ENCODE measurements at places on chromosomes 16 and 17.

DNA sequence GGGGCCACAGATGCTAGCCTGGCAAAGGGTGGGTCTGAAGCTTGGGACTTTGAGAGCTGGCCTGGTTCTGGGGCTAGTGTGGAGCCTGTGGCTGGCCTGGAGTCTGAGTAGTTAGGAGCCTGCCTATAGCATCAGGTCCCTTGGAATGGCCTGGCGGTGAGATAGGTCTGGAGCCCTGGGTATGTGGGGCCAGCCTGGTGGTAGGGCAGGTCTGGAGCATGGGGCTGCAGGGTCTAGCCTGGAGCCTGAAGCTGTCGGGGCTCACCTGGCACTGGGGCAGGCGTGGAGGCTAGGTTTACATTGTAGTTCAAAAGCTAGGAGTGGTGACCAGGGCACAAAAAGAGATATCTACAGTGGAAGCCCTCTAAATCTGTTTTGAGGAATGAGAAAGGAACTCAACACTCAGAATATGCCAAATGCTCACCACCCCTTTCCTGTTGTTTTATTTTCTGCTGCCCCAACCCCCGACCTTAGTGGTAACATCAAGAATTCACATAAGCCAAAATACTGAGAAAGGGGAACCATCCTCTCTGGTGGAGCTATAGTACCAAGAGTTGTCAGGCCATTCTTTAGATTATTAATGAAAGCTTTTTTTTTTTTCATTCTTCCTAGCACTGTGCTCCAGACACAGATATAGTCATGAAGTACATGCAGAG lies 100.3 kb downstream of the TANC2 start:
- no peak for DNase-seq

- peak; percentile 46 for DNase-seq
Observed at GRCh38 chr17:45256114-45256966, 5.6 kb downstream of the SPATA32 start.

GRCh38 chr16:11207646-11208045 lies 48.4 kb downstream of the SOCS1 start:
- DNase-seq, result peak; percentile 28

- DNase-seq, result no peak
Observed at GRCh38 chr17:12519956-12520594, 145.6 kb upstream of the MYOCD start.

DNA sequence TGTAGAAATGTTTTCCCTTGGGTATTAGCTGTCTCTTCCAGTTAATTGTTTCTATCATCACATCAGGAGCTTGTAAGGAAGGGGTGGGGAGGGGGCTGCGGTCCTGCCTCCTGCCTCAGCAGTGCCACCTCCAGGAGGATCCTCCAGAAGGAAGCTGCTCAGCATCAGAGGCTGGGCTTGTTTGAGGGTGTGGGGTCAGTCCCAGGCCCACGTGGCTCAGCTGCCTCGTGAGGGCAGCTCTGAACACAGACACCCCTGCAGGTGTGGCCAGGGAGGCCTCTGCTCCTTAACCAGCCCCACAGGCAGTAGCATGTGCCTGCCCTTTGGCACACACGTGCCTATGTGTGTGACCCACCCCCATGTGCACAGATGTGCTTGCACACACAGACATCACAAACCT lies 46.3 kb downstream of the MRM1 start:
- DNase-seq, result peak; percentile 77

- no peak for DNase-seq
Observed at GRCh38 chr16:6265968-6266367, 1066.7 kb upstream of the RBFOX1 start.

- DNase-seq, result no peak
Observed at GRCh38 chr17:9941305-9941704, 36.2 kb upstream of the RCVRN start.

DNA sequence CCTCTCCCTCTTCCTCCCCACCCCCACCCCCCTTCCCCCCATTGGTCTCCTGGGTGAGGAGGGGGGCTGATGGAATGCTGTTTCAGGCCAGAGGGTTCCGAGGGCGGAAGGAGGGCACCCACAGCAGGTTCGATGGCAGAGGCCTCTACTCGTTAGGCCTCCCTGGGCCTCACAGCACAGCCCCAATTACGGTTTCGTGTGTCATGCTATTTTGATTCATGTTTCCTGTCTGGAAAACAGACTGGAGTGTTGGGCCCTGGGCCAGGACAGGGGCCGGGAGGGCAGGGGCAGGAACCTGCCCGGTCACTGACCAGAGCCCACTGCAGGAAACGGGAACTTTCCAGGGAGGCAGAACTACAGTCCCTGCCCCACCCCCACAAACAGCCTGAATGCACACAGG lies 138.2 kb downstream of the C16orf95 start:
- peak; percentile 25 for DNase-seq

- no peak for DNase-seq
Observed at GRCh38 chr17:56974055-56974454, 3.9 kb upstream of the SCPEP1 start.

GRCh38 chr16:80084614-80085013 lies 456.2 kb upstream of the DYNLRB2 start:
- DNase-seq, result peak; percentile 89

DNA sequence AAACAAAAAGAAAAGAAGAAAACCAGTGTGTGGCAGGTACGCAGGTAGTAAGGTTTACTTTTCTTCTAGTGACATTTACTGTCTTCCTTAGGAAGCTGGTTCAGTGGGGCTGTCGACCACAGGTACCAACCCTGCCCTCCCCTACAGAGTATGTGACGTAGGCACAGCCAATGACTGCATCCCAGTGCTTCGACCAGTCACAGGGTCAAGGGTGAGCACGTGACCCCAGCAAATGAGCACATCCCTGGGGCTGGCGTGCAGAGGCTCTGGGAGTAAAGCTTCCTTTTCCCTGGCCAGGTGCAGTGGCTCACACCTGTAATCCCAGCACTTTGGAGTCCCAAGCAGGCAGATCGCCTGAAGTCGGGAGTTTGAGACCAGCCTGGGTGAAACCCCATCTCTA lies 38.9 kb upstream of the PLCG2 start:
- DNase-seq, result peak; percentile 75

DNA sequence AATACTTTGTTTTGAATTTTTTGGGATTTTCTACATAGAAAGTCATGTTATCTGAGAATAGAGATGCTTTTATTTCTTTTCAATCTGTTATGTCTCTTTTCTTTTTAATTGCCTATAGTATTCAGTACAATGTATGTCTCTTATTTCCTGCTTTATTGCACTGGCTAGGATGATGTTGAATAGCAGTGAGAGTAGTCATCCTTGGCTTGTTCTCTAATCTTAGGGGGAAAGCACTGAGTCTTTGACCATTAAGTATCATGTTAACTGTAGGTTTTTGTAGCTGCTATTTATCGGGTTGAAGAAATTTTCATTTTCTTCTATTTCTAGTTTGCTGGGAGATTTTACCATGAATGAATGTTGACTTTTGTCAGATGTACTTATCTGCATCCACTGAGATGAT lies 10.0 kb upstream of the ABCA3 start:
- no peak for DNase-seq

DNA sequence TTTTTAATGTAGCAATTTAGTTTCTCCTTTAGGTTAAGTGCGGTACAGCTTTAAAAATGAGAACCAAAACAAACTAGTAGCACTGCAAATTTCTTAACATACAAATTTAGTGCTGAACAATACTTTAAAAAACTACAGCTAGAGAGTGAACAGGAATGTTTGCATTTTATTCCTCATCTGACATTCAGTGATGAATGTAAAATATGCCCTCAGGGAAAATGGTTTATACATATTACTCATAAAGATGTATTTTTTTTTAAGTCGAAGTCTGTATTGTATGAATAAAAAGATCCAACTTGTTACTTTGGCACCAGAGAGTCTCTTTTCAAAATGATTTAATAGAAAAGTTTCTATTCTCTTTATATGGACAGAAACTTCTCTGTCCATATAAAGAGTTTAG lies 96.8 kb downstream of the BRIP1 start:
- DNase-seq, result no peak

GRCh38 chr17:4513113-4514032 lies 14.7 kb downstream of the SPNS2 start:
- no peak for DNase-seq

DNA sequence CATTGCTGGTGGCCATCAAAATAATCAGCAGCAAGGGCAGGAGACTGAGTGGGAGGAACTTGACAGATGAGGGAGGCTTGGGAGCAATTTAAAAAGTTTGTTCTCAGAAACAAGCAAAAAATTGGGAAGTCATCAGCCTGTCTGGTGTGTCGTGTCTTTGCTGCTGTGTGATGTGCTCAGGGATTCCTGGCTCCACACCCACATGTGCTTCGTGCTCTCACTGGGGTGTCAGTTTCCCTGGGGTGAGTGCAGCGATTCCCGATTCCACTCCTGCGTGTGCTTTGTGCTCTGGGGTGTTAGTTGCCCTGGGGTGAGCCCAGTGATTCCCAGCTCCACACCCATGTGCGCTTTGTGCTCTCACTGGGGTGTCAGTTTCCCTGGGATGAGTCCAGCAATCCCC lies 228.1 kb downstream of the SNX29 start:
- no peak for DNase-seq

DNA sequence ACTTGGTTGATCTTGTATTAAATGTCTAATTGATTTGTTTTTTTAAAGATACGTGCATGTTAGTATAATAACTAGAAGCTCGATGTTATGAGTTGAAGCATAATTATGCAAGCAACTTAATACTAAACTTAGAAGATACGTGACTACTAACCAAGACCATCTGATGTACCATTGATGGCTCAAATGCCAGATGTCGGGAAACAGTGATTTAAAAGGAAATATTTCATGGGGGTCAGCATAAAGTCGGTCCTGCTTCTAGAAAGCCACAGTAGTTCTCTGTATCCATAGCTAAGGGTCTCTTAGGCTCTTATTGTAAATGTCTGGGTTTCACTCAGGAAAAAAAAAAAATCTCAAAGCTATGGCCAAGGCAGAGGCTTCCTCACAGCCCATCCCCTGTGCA lies 61.2 kb upstream of the RBFOX1 start:
- no peak for DNase-seq

- DNase-seq, result no peak
Observed at GRCh38 chr16:77137045-77137444, 53.9 kb upstream of the MON1B start.

- no peak for DNase-seq
Observed at GRCh38 chr16:17244872-17245551, 225.7 kb downstream of the XYLT1 start.

DNA sequence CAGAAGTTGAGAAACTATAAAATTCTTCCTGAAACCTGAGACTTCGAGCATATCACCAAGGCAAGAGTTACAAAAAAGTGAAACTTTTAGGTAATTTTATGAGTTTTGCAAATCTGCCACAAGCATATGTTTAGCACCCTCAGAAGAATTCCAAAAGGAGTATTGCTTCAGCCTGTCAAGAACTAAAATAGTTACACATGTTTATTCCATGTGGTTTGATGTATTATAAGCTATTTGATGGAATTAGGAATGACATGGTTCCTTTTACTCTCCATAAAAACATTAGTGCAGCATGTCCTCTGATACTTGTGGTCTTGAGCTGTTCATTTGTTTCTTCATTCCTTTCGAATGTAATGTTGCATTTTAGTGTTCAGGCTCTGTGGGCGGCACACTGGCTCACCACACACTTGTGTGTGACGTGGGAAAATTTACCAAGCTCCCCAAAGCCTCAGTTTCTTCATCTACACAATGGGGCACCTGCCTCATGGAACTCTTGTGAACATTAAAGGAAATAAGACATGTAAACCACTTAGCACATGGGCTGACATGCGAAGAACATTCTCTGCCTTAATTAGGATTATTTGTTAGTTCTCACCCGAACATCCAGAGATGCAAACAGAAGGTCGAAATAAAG lies 204.2 kb upstream of the FOXF1 start:
- DNase-seq, result no peak

GRCh38 chr16:88886420-88886844 lies 20.0 kb upstream of the PABPN1L start:
- DNase-seq, result no peak

DNA sequence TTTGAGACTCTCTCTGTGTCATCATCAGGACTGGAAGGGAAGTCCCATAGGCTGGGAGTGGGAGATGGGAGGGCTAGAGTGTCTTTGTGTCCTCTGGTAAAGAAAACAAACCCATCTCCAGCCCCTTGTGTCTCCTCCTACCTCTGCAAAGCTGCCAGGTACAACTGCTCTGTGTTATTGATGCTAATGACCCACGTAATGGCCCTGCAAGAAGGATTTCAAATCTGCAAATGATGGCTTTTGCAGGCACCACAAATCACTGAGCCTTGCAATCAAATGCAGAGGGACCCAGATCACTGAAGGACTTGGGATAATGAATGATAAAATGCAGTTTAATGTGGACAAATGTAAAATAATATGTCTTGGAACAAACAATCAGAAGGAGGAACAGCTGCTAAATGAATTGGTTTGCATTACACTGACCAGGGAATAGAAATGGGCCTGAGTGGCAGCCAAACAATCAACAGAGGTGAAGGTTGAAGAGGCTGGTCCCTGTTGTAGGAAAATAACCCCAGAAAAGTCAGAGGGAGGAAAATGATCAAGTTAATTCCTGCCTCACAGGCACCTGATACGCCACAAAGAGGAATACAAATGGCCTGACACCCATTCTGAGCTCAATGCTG lies 425.1 kb downstream of the UTP18 start:
- no peak for DNase-seq
